ENCODE measurements at places on chromosomes 7 and 10.
A peak's percentile ranks its signal among the peaks of the same experiment; 100 is the strongest.

- no peak for DNase-seq
These were observed 148.9 kb downstream of the ZEB1 start for GRCh38 chr10:31467791-31468535.

GRCh38 chr7:70763961-70764691 lies 367.8 kb upstream of the GALNT17 start:
- no peak for DNase-seq

DNA sequence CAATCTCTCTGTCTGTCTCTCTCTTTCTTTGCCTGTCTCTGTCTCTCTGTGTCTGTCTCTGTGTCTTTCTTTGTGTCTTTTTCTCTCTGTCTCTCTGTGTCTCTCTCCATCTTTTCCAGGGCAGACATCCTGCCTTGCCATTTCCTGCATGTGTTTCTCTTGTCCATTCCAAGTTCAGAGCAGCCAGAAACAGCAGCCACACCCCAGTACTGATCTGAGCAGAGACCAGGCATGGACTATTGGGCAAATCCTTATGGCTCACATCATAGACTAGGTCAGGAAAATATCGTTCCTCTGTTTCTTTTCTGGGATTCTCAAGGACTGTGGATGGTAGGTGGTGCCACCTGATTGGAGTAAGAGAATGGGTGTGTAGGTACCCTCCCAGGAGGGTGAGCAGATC lies 95.8 kb downstream of the RAMP3 start:
- no peak for DNase-seq

DNA sequence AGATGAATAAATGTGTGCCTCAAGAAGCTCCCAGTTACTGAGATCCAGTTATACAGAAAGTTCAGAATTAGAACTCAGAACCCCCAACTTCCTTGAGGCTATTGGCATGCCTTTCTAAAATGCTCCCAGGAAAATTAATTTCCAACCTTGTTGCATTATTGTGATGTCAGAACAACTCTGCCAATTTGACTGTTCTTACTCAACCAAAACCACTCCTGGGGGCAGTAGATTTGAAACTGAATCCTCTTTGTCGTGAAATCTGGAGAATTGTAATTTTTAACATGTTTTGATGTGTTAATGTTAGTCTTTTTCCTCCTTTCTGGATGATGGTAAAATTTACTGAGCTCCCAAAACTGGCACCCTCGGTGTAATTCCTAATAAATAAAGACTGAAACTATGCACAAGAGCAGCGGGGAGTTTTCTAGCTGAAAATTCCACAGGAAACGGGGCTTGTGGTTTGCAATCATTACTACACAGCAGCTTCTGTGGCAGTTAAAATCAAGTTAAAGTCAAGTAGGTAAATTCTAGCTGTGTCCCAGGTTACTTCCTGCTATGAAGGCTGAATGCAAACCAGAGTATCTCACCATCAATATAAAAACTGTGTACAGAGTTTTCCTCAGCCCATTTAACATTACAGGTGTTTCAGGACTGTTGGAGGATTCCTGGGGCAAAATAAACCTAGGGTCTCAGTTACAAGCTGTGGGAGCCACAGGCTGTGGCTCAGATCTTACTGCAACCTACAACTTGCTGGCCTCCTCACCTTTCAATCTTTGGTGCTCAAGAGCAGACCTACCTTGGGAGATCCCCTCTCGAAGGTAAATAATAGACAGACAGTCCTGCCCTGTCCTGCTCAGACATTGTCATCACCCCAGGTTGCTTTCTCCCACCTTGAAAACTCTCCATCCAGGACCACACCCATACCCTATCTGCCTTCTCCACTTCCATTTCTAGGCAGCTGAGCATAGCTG lies 156.3 kb upstream of the KMT2E start:
- DNase-seq = no peak

GRCh38 chr10:132616170-132616995 lies 78.8 kb downstream of the INPP5A start:
- DNase-seq = no peak

DNA sequence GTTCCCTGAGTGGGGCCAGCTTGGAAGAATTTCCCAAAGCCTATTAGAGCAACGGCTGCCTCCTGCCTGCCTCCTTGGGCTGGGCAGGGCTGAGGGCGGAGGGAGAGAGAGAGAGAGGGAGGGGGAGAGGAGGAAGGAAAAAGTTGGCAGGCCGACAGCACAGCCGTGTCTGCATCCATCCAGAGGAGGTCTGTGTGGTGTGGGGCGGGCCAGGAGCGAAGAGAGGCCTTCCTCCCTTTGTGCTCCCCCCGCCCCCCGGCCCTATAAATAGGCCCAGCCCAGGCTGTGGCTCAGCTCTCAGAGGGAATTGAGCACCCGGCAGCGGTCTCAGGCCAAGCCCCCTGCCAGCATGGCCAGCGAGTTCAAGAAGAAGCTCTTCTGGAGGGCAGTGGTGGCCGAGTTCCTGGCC lies at the start of gene AQP1:
Gene AQP1, plus strand, starts transcription at position 293 of the 409 bp plus-strand sequence. Its CDS starts 57 bp downstream, at position 350.
- peak; percentile 56 for DNase-seq

GRCh38 chr10:61836888-61837754 lies 64.4 kb upstream of the ARID5B start:
- no peak for DNase-seq

DNA sequence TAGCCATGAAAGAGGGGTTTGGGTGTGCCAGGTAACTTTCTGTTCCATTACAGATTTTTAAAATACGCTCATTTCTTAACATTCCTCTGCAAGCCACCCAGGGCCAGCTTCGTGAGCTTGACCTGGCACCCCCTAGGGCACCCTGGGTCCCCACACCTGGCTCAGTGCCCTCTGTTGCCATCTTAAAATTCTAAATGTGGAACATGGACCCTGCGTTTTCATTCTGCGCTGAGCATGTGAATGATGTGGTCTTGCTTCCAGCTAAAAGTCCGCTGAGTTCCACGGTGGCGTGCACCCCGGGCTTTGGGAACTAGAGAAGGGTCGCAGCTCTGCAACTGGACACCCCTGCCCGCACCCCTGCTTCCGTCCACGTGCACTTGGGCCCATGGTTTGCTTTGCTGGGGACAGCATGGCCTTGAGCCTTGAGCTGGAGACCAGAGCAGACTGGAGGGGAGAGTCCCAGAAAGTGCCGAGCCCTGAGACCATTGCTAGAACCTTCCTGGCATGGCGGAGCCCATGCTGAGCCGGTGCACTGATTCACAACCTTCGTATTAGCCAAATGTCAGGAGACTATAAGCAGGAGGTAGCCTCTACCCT lies 91.1 kb downstream of the RGS10 start:
- no peak for DNase-seq

- DNase-seq = no peak
These were observed 376.5 kb upstream of the PRKCQ start for GRCh38 chr10:6956562-6956961.

DNA sequence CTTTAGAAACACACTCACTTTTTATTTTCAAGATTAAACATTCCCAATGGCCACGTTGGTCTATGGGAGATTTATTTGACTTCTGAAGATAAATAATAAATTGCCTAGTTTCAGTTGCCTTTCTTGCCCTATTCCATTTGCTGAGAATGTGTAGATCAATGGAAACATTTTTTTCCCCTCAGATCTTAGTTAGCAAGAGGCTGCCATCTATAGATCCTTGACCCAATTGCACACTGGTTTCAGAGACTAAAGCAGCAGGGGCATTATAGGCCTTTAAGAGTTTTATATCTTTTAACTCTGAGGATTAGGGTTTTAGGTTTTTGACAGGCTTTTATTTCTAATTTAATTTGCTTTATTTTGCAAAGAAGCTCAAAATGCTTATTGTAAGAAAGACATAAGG lies 163.2 kb upstream of the GPR26 start:
- no peak for DNase-seq

DNA sequence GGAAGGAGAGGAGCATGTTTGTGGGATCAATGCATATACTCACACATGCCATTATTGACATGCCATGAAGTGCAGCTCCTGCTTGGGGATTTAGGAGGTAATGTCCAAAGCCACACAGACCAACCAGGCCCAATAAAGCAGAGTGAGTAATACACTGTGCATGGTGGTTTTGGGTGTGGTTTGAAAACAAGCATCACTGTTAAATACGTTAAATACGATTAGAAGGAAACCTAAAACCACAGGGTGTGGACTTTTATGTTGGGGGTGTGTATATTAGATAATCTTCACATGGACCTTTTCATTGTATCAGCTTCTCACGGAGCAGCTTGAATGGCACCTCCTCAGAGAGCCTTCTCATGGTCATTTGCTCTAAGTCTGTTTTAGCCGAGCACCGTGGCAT lies 10.4 kb upstream of the EIF3A start:
- no peak for DNase-seq

DNA sequence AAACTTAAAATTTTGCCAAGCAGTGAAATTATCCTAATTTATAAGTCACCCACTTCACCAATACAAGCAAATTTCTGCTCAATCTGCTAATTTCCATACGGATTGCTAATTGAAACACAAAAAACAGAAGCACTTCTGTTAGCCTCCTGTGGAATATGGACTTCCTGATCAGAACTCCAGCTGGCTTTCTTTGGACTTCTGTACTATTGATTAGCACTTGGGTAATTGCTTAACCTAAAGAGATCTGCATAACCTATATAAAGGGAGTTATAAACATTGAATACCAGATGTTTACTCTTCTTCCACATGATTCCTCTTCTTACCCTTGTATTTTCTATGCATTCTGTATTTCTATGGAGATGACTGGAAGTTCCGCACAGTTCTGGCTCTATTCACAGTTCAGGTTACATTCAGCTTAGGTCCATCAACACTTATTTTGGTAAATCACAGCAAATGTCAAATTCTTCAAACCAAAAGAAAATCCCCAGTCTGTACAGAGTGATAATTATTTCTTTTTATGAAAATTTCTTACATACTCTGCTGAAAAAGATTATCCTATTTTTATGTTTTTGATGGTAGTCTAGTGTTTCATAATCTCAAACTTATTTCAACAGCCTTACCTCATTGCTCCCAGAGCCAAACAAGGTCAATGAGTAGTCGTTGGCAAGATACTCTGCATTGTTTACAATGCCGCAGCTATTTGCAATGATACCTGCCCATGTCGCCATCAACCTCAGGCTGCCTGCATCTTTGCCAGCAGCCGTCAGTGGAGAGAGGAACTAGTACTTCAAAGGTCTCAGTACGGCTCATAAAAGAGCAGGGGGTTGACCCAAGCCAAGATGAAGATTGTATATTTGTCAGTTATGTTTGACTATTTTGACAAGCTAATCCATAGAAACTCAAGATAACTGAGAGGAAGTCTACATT lies 225.6 kb downstream of the AHR start:
- no peak for DNase-seq

DNA sequence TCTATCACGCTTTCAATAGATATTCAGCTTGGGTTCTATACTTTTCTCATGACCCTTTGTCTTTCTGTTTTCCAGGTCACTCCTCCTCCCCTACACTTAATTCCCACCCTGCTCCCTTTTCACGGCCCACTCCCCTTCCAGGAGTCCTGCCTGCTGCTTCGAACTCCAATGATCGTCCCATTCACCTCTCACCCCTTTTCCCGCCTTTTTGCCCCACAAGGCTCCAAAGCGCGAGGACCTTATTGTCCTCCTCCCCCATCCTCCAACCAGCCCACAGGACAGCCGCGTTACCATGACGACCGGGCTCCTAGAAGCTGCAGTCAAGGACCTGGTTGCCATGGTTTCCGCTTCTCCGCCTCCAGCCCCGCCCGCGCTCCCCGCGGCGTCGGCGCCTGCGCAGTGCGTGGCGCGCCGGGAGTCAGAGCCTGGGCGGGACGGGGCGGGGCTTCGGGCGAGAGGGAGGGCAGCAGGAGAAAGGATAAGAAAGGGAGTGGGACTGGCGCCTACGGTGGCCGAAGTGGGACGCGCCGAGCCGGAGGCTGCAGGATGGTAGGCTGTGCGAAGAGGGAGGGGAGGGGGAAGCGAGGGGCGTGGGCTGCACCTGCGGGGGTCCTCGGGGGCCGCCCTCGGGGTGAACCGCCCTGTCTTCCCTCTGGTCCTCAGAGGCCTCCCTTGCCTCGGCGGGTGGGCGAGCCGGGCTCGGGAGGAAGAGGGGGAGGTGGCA lies at the start of gene AP1S1:
Gene AP1S1, plus strand, starts transcription at position 508 of the 724 bp plus-strand sequence. Its CDS starts 39 bp downstream, at position 547.
- peak; percentile 94 for DNase-seq

DNA sequence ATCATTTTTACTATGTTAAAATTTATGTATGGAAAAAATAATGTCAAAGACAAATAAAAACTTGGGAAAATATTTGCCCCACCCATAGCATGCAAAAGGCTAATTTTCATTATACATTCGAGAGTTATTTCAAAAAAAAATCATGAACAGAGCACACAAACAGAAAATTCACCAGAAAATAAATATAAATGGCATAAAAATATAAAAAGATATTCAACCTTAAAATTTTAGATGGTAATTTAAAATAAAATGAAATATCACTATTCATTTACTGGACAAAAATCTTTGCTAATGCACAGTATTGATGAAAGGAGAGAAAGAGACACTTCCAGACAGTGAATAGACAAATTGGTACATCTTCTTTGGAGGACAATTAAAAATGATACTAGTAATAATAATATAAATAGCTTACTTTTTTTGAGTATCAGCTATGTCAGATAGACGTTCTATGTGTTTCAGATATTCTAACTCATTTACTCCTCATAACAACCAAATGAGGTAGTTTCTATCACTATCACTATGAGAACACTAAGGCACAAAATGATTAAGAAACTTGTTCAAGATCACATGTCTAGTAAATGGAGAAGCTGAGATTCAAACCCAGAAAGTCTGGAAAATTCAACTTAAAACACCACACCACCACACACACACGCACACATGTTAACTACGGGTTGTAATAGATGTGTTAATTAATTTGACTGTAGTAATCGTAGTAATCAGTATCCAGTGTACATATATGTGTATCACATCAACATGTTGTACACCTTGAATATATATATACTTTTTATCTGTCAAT lies 63.0 kb downstream of the CCDC71L start:
- DNase-seq = no peak

- DNase-seq = no peak
These were observed 284.6 kb downstream of the KLF6 start for GRCh38 chr10:3500408-3500856.

GRCh38 chr7:152579070-152579469 lies 96.9 kb downstream of the XRCC2 start:
- DNase-seq = no peak

- DNase-seq = no peak
These were observed 301.6 kb downstream of the SNX13 start for GRCh38 chr7:17638727-17639126.

DNA sequence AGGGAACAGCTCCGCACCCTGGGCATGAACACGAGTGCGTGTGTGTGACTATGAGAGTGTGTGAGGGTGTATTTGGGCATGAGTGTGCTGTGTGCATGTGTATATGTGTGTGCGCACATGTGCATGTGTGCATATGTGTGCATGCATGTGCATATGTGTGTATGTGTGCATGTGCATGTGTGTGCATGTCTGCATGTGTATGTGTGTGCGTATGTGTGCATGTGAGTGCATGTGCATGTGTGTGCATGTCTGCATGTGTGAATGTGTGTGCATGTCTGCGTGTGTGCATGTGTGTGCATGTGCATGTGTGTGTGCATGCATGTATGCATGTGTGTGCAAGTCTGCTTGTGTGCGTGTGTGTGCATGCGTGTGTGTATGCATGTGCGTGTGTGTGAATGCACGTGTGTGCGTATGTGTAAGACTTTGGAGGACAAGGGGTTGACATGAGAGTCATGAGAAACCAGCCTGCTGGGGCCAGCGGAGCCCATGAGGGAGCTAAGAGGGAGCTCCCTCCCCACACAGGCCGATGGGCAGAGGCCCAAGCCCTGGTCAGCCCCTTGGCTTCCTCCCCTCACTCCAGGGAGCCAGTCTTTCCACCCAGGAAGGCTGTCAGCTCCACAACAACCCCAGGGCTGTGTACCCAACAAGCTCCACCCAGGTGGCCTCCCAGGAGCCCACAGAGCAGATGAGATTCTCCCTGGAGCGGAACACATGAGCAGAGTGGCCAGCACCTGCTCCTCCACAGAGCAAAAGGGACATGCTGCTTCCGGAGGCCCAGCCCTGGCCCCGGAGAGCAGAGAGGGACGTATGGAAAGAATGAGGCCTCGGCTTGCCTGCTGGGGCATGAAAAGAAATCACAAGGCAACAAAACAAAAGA lies 142.5 kb upstream of the PPP2R2D start:
- DNase-seq = no peak
